Fibroblast of skin of back (primary cell): ENCODE measurements at places on chromosomes 2 and 18.

- no peak for DNase-seq
Observed at GRCh38 chr2:239690651-239691631, 290.1 kb upstream of the HDAC4 start.

DNA sequence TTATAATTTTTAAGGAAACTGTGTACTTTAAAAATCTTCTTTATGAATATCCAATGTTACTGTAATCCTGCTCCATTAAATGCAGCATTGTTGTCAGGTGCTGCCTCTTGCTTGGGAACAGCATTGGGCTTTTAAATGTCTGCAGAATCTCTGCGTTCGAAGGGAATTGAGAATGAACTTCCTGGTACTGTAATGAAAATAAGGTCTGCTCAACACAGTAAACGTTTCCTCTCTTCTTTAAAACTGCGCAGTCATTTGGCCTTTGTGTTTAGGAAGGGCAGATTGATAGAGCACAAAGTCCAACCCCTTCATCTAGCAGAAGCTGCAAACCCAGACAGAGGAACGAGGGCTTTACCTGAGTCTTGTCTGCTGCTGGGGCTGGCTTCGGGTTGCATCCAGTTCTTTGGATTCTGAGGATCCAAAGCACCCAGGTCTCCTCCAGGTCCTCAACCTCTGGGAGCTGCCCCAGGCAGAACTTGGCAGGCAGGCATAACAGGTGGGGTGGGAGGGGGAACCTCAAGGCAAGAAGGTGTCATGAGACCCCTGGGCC, 104.5 kb downstream of the UGGT1 start:
- DNase-seq: no peak

DNA sequence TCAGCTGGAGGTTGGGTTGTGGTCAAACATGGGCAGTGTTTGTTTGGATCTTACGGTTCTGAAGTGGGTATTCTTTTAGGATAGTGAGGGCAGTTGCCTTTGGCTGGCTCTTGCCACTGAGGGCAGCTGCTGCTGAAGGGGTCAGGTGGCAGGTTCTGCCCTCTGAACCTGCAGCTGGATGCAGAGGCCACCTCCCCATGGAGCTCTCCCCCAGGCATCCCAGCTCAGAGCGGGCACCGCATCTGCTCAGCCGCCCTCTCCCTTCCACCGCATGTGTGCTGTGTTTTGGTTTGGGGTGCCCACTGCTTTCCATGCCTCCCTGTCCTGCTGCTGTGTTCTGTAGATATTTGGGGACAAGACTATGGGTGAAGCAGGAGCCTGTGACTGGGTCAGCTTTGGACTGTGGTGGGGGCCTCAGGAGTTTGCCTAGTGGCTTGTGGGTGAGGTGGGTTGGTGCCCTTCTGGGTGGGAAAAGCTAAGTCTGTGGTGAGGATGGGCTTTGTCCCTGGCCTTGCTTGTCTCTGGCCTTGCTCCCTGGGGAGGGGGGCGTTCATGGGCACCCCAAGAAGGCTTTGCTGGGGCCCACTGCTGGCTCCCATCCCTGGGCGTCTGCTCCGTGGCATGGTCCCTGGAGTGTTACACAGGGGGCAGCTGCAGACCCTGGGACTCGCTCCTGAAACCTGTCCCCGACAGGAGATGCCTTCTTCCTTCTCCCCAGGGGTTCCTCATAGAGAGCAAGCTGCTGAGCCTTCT, 28.5 kb downstream of the OTOF start:
- no peak for DNase-seq

GRCh38 chr2:110688594-110689091, 10.8 kb upstream of the BUB1 start:
- no peak for DNase-seq

GRCh38 chr2:101815739-101816391, 118.4 kb downstream of the MAP4K4 start:
- DNase-seq: peak; percentile 66

GRCh38 chr2:85810371-85811179, 56.8 kb downstream of the ATOH8 start:
- DNase-seq: no peak

DNA sequence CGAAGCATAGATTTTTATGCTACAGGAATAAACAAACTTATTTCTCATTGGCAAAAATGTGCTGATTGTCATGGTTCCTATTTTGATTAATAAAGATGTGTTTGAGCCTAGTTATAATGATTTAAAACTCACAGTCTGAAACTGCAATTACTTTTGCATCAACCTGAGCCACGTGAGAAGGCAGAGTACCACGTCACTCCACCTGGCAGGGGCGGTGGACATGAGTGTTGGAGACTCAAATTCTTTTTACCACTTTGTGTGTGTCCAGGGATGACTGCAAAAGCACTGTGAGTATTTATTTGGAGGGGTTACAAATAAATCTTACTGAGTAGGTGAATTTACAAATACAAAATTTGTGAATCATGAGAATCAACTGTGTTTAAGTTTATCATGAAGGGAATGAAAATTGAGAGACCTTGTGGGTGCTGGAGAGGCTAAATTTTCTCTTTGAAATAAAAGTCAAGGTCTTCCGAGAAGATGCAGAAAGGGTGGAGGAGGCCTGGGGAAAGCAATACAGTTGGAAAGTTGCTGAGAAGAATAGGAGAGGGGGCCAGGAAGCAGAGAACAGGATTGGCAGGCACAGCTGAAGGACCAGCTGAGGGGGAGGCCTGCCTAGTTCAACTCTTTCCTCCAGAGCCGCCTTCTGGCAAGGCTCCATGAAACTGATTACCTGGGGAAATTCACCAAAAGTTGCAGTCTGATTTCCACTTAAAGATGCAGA, 316.4 kb downstream of the MYCN start:
- DNase-seq: no peak

GRCh38 chr2:176885001-176885643, 327.5 kb upstream of the HNRNPA3 start:
- DNase-seq: no peak

DNA sequence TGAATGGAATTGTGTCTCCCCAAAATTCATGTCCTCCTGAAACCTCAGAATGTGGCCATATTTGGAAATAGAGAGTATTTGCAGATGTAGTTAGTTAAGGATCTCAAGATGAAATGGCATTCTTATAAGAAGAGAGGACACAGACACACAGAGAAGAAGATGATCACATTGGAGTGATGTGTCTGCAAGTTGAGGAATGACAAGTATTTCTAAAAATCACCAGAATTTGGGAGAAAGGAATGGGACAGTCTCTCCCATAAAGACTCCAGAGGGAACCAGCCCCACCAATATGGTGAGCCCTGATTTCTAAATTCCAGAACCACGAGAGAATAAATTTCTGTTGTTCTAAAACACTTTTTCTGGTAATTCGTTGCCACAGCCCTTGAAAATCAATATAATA, 166.3 kb downstream of the C1D start:
- DNase-seq: peak; percentile 19

DNA sequence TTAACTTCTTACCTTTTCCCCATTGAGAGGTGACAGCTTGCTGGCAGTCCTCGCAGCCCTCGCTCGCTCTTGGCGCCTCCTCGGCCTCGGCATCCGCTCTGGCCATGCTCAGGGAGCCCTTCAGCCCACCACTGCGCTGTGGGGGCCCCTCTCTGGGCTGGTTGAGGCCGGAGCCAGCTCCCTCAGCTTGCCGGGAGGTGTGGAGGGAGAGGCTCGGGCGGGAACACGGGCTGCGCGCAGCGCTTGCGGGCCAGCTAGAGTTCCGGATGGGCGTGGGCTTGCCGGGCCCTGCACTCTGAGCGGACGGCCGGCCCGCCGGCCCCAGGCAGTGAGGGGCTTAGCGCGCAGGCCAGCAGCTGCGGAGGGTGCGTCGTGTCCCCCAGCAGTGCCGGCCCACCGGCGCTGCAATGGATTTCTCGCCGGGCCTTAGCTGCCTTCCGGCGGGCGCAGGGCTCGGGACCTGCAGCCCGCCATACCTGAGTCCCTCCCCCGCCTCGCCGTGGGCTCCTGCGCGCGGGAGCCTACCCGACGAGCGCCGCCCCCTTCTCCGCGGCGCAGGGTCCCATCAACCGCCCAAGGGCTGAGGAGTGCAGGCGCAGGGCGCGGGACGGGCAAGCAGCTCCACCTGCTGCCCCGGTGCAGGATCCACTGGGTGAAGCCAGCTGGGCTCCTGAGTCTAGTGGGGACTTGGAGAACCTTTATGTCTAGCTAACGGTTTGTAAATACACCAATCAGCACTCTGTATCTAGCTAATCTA, 335.0 kb downstream of the CBLN2 start:
- no peak for DNase-seq

- DNase-seq: peak; percentile 68
Observed at GRCh38 chr2:69143748-69144360, 130.9 kb downstream of the ANTXR1 start.

DNA sequence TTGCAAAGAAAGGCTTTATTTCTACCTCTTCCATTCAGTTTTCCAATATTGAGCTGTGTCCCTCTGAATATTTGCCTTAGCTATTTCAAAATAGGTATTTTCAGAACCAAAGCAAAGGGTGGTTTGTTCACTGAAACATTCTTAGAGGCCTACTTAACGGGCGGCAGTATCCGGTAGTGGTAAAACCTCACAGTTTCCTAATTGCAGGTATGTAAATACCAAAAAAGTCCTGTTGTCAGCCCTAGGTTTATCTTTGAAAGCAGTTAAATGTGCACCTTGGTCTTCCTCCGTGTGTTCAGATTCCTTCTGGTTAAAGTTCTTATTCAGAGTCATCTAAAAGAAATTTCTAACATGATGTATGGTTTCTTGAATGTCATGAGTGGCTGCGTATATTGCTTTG, 38.9 kb downstream of the CCNT2 start:
- no peak for DNase-seq

GRCh38 chr2:46813680-46814079, 101.9 kb downstream of the MCFD2 start:
- DNase-seq: no peak

GRCh38 chr2:126657148-126657635, 1.2 kb downstream of the GYPC start:
- DNase-seq: peak; percentile 94

- peak; percentile 79 for DNase-seq
Observed at GRCh38 chr18:68219872-68220271, 495.0 kb downstream of the TMX3 start.

DNA sequence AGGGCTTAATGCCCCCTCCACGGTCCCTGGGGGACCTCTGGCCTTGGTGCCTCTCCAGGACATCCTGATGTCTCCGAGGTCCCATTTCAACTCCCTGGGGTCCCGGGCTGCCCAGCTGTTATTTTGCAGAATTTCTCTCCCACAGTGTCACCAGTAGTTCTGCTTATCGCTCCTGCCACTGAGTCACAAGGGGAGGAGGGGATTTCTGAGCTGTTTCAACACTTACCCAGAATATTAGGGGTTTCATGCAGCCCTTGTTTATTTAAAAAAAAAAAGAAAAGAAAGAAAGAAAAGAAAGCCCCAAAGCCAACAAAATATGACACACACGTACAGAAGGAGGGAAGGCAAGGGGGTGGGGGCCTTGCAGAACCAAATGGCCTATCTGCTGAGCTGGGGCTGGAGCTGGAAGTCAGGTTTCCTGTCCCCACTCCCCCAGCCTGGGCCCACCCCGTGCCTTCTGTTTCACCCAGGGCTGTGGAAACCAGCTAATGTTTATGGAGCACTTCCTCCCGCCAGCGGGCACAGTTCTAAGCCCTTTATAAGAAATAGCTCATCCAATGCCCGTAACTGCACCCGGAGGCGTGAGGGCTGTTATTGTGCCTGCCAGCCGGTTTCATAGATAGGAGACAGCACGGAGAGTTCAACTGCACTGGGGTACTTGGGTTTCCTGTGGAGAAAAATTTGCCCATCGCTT, 8.4 kb upstream of the ARID5A start:
- peak; percentile 71 for DNase-seq

GRCh38 chr2:2892378-2892777, 485.2 kb downstream of the EIPR1 start:
- DNase-seq: no peak

GRCh38 chr2:226995625-226996041, 159.8 kb downstream of the RHBDD1 start:
- peak; percentile 82 for DNase-seq

- peak; percentile 99 for DNase-seq
Observed at GRCh38 chr2:234257859-234258561, 207.5 kb downstream of the SPP2 start.

GRCh38 chr2:200156166-200156835, 150.2 kb upstream of the SPATS2L start:
- peak; percentile 81 for DNase-seq

DNA sequence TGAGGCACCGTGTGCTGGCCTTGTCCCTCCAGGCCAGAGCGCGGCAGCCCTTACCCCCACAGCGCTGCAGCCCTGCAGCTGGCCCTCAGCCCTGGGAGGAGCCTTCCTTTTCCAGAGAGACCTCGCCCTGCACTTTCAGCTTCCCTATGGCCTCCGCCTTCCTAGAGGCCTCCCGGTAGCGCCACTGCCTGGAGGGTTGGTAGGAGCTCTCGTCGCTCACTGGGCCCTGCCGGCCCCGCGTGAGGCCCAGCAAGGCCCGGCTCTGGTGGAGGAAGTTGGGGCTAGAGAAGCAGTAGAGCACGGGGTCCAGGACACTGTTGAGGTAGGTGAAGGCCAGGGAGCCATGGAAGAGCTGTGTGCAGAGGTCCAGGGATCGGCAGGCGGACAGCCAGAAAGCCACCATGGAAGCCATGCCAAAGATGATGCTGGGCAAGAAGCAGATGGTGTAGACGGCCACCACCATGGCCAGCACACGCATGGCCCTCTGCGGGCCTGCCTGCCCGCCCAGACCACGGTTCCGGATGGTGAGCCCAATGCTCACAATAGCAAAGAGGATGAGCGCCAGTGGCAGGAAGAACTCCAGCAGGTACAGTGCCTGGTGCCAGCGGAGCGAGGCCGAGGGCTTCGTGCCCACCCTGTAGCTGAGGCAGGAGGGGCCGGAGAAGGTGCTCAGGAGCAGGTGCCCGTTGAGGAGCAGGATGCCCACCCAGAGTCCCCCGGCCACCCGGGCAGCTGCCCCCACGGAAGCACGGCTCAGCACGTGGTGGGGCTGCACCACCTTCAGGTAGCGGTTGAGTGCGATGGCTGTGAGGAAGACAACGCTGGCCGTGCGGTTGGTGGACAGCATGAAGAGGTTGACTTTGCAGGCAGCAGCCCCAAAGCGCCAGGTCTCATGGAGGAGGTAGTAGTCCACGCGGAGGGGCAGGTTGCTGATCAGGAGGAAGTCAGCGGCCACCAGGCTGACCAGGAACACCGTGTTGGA, 821 bp downstream of the OXER1 start:
- no peak for DNase-seq

DNA sequence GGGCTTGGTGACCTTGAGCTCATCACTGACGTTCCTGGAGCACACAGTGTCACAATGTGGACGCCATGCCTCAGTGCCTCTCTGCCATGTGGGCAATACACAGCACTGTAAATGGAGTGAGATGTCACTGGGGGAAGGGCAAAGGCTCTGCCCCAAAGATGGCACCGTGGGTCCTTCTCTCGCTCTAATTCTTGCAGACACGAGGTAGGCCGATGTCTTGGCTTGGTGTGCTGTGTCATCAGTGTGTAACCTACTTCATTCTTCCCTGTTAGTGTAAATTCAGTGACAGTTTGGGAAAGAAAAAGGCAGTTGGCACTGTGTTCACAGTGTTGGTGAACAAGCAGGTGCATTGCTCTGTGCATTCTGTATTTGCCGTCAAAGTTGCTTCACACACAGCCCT, 309.3 kb upstream of the MYT1L start:
- DNase-seq: no peak

DNA sequence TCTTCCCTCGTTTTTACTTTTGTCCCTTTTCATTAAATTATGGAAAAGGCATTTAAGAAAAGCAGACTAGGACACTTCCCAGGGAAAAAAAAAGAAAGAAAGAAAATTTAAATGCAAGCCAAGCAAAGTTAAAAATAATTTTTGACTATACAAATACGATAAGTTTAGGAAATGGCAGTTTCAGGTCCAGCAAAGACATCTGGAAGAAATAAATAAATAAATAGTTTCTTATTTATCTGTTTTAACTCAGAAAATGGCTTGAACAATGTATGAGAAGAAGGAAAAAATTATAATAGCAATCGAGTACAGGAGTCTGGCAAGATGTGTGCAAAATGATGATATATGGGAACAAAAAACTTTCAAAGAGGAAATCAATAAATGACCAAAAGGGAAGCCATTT, 114.6 kb upstream of the NCKAP5 start:
- no peak for DNase-seq
